ENCODE measurements at places on chromosomes 1 and 21. TPM values are rescaled to one million over a fixed set of nuclear protein-coding genes. Genes with fewer than 3 reads are reported as not detected.

DNA sequence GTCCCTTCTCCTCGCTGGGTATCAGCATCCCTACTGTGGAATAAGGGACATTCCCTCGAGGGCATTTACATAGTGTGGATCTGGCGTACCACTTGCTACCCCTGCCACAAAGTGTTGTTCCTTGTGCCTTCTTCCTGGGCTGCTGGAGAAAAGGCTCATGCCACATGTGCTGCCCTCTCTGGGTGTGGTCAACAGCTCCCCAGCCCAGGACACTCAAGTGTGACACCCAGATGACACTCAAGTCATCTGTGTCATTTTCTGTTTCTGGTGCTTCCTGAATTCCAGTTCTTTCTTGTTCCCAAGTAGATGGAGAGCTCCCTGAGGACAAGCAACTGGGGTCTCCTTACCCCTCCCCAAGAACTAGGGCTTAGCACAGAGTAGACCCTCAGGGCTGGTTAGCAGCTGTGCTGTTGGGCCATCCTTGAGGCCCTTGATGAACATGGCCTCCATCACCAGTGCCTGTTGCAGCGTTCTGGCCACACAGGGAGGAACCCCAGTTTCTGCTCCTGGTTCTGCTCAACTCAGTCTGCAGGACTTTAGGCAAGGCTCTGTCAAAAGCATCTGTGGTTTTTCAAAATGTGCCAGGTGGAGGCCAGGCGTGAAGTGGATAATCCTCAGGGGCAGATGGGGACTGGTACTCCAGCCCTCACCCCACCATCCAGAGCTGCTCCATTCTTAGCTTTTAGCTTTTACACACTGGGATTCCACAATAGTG lies 49.0 kb upstream of the CLIC4 start:
- no peak for DNase-seq

DNA sequence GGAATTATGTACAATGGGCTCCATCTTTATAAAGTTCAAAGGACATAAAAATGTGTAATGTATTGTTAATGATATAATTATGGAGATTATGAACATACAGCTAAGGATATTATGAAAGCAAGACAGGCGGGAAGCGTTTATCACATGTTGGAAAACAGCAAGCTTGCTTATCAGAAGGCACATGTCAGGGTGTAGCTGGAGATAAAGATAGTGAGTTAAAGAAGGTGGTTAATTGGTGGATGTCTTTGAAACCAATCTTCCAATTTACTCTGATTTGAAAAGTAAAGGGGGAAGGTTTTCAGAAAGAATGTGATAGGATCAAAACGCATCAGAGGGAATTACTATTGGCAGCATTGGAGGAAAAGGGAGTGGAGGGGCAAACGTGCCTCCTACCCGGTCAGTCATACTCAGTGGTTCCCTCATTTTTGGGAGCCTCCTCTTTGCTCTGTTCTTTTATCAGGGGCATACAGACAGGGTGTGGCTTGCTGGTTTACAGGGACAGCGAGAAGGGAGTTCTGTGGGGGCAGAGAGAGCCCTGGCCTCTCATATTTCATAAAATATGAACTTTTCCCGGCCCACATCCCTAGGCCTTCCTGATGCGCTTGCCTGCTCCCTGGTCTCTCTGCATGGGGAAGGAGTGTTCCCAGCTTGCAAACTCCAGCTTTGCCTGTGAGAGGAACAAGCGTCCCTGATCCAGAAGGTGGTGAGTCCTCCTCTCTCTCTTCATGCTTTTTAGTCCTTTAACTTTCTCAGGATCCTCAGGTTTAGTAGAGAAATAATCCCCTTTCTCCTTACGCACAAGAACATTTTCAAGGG lies 8.0 kb upstream of the SVBP start:
- no peak for DNase-seq

- no peak for DNase-seq
Observed at GRCh38 chr1:17768651-17769241, 13.6 kb downstream of the ACTL8 start.

Gene CNST
- 48.1 TPM for total RNA-seq

Gene PRAMEF5
- total RNA-seq: not detected
